ENCODE measurements at places on chromosomes 16 and 17. TPM values are rescaled to one million over a fixed set of nuclear protein-coding genes. Genes with fewer than 3 reads are reported as not detected.

- H3K4me3 ChIP-seq: no peak overlapping the region
- no peaks in the 10 kb centered on the region for H3K4me1 ChIP-seq
- no peak overlapping the region for H3K27ac ChIP-seq
- DNase-seq: no peak
- no peaks in the 10 kb centered on the region for H3K27me3 ChIP-seq
Observed at GRCh38 chr16:55083052-55083451, 152.4 kb downstream of the IRX5 start.

- no peak for DNase-seq
- no peaks in the 10 kb centered on the region for H3K36me3 ChIP-seq
- no peaks in the 10 kb centered on the region for H3K27me3 ChIP-seq
- H3K27ac ChIP-seq: no peak overlapping the region
- no peak overlapping the region for H3K4me3 ChIP-seq
Observed at GRCh38 chr17:34249061-34249460, 6.0 kb upstream of the CCL2 start.

- H3K4me1 ChIP-seq: no peaks in the 10 kb centered on the region
- H3K4me3 ChIP-seq: no peak overlapping the region
- no peak for DNase-seq
- H3K27ac ChIP-seq: no peak overlapping the region
Observed at GRCh38 chr16:24626256-24626655, 86.9 kb downstream of the RBBP6 start.

DNA sequence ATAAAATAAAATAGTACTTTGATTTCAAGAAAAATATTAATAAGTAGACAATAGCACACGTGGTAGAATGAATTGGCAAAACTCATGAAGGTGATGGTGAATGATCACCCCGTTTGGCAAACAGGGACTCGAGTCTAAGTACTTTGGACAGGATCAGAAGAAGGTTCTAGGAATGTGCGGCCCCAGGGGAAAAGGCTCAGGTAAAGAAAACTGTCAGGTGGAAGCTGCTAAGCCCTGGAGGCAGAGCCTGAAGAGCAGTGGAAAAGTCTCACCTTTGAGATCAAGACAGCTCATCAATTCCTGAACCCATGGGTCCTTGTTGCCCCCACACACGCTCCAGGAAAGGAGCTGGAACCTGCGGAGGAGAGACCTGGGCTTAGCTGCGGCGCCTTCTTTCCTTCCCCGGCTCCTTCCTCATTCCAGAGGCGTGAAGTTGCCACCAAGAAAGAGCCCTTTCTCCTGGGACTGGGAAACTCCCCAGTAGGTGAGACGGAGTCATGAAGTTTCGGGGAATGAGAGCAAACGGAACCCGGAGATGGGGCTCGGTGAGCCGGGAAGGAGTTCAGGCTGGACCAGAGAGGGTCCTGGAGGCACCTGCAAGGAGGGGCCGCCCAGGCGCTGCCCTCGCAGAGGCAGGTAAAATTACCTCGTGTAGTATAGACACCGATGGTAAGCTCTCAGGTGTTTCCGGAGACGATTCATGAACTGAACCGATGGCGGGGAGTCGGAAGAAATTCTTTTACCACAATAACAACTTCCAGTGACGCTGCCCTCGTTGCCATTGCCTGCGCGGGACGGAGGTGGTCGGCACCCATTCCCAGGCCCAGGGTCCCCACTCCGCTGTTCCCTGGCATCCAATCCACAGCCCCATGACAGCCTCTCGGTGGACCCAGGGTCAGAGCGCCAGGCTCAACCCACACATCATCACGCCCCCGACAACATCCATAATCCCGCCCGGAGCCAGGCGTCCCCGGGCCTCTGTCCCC is 1.2 kb upstream of the ZMYND15 start:
- H3K36me3 ChIP-seq: no peaks in the 10 kb centered on the region
- peak overlapping the region; percentile 44 for H3K4me3 ChIP-seq
- peak; percentile 34 for DNase-seq
- no peak overlapping the region for H3K27ac ChIP-seq

GRCh38 chr16:24966634-24967033 is 48.5 kb downstream of the ARHGAP17 start:
- no peak for DNase-seq
- H3K4me1 ChIP-seq: no peaks in the 10 kb centered on the region
- no peak overlapping the region for H3K4me3 ChIP-seq
- H3K27me3 ChIP-seq: no peaks in the 10 kb centered on the region

- DNase-seq: peak; percentile 85
- no peaks in the 10 kb centered on the region for H3K36me3 ChIP-seq
- H3K4me3 ChIP-seq: peak overlapping the region; percentile 63
- H3K4me1 ChIP-seq: peaks cover 3% of the 10 kb centered on the region
- H3K27me3 ChIP-seq: peaks cover 18% of the 10 kb centered on the region
Observed at GRCh38 chr17:40362696-40363110, 1.8 kb downstream of the GJD3 start.

PRSS33 gene
- total RNA-seq: 0.05 TPM

ASGR1 gene
- 0.90 TPM for total RNA-seq

MNT gene
- 2.4 TPM for total RNA-seq

ARL4D gene
- total RNA-seq: 1.7 TPM

G6PC1 gene
- 0.05 TPM for total RNA-seq

NXPH3 gene
- total RNA-seq: 0.52 TPM

LRRC75A gene
- total RNA-seq: 1.6 TPM

ABCC11 gene
- total RNA-seq: 0.14 TPM

Data from thymus (tissue), 14 donors.